Activated B cell treated with CpG ODN at 0.5 μM for 24 hours (primary cell): ENCODE measurements at places on chromosomes 3 and 15.

- H3K4me3 ChIP-seq, result no peak overlapping the region
- H3K4me1 ChIP-seq, result peaks cover 17% of the 10 kb centered on the region
- H3K36me3 ChIP-seq, result no peaks in the 10 kb centered on the region
- H3K27me3 ChIP-seq, result no peaks in the 10 kb centered on the region
- no peak for DNase-seq
Observed at GRCh38 chr3:107993771-107994170, 97.1 kb downstream of the CD47 start.

DNA sequence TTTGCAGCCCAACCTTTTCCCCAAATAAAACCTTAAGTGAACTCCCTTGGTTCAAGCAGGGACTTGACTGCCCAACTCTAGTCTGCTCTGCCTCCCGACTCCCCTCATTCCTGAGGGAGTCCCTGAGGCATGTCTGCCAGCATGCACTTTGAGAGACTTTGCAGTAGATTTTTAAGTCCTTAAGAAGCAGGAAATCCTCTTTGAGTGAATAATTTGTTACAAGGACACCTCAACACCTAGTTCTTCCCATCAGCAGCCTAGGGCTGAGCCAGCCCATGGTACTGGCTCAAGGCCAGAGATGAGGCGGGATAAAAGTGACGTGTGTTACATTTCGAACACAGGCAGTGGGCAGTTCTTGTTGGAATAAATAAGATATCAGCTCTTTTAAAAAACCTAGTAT lies 204.3 kb upstream of the SLC2A2 start:
- H3K36me3 ChIP-seq, result no peaks in the 10 kb centered on the region
- H3K27ac ChIP-seq, result no peak overlapping the region
- DNase-seq, result no peak

- H3K27me3 ChIP-seq, result no peaks in the 10 kb centered on the region
- DNase-seq, result no peak
- no peaks in the 10 kb centered on the region for H3K36me3 ChIP-seq
- no peak overlapping the region for H3K4me3 ChIP-seq
- H3K27ac ChIP-seq, result no peak overlapping the region
Observed at GRCh38 chr3:142105991-142106390, 43.4 kb downstream of the TFDP2 start.

- no peaks in the 10 kb centered on the region for H3K4me1 ChIP-seq
- no peak overlapping the region for H3K4me3 ChIP-seq
- no peak for DNase-seq
- no peaks in the 10 kb centered on the region for H3K27me3 ChIP-seq
- H3K27ac ChIP-seq, result no peak overlapping the region
Observed at GRCh38 chr3:128064962-128065361, 12.7 kb downstream of the SEC61A1 start.

DNA sequence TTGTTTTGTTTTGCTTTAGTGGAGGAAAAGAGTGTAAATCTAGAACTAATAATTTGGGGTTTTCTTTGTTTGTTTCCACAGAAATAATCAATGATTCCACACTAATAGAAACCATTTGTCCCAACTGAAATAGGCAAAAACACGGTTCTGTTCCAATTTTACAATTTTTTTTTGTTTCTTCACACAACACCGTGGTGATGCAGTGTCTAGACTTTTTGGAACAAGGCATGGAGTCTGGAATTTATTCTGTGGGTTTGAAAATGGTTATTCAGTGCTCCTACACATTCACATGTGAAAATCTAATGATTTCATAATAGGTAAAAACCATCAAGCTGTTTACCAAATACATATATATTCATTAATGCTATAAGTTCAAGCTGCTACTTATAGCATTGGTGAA lies 629.0 kb upstream of the TGFBR2 start:
- H3K27ac ChIP-seq, result no peak overlapping the region
- no peaks in the 10 kb centered on the region for H3K36me3 ChIP-seq
- H3K4me3 ChIP-seq, result no peak overlapping the region
- peaks cover 1% of the 10 kb centered on the region for H3K27me3 ChIP-seq

DNA sequence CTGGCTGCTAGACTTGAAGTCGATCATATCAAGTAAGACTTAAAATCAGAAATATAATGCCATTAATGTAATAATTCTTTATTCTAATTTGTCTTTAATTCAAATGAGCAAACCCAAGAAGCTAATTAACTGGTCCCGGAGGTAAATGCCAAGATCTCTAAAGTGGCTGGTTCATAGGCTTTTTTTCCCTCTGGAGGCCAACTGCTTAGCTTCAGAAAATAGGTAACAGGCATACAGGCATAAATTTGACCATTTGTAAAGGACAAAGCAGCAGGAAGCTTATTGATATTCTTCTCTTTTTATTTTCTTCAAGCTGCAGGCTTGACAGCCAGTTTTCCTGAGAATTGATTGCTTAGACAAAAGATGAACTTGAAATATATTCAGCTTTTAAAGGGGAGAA lies 158.6 kb upstream of the RAP2B start:
- no peaks in the 10 kb centered on the region for H3K4me1 ChIP-seq
- no peaks in the 10 kb centered on the region for H3K36me3 ChIP-seq
- no peak for DNase-seq
- H3K27ac ChIP-seq, result no peak overlapping the region

GRCh38 chr3:60767536-60767935 lies 483.7 kb downstream of the FHIT start:
- no peaks in the 10 kb centered on the region for H3K36me3 ChIP-seq
- H3K27ac ChIP-seq, result no peak overlapping the region
- H3K4me3 ChIP-seq, result no peak overlapping the region
- H3K4me1 ChIP-seq, result no peaks in the 10 kb centered on the region
- H3K27me3 ChIP-seq, result no peaks in the 10 kb centered on the region
- DNase-seq, result no peak

- DNase-seq, result no peak
- H3K27me3 ChIP-seq, result no peaks in the 10 kb centered on the region
- no peak overlapping the region for H3K4me3 ChIP-seq
- H3K4me1 ChIP-seq, result no peaks in the 10 kb centered on the region
Observed at GRCh38 chr3:165830746-165831145, 6.5 kb downstream of the BCHE start.

DNA sequence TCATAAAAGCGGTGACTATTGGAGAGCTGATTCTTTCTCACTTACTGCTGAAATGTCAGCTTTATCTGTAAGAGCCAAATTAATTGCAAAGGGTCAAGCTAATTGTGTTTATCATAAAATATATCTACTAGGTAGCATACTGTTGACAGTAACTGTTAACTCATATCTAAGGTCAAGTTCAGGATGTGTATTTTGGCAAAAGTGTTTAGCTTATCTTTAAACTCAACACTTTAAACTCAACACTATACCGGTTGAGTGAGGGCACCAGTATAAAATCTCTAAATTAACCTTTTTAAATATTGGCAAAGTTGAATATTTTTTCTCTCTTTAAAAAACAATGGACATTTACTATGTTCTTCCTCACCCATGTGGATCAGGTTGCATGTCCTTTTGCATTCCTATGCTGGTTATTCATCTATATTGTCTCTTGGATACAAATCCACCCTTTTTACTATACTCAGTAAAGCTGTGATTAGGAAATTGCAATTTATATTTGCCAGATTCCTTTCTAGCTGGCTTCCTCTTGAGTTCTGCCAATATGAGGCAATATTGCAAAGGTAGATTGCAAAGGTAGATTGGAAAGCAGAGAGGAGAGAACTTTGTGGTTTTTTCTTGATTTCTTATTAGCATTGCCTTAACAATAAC lies 344.6 kb upstream of the DCBLD2 start:
- DNase-seq, result no peak
- H3K4me3 ChIP-seq, result no peak overlapping the region
- H3K4me1 ChIP-seq, result no peaks in the 10 kb centered on the region
- H3K27me3 ChIP-seq, result no peaks in the 10 kb centered on the region

- H3K4me3 ChIP-seq, result no peak overlapping the region
- H3K4me1 ChIP-seq, result no peaks in the 10 kb centered on the region
- H3K27me3 ChIP-seq, result no peaks in the 10 kb centered on the region
- no peak overlapping the region for H3K27ac ChIP-seq
Observed at GRCh38 chr3:78703944-78704343, 1063.9 kb downstream of the ROBO1 start.

- no peaks in the 10 kb centered on the region for H3K27me3 ChIP-seq
- H3K4me1 ChIP-seq, result peaks cover 4% of the 10 kb centered on the region
- no peak overlapping the region for H3K4me3 ChIP-seq
- H3K27ac ChIP-seq, result no peak overlapping the region
- DNase-seq, result no peak
- no peaks in the 10 kb centered on the region for H3K36me3 ChIP-seq
Observed at GRCh38 chr15:96046620-96047240, 283.8 kb upstream of the NR2F2 start.

GRCh38 chr3:136932978-136933772 lies 24.6 kb upstream of the IL20RB start:
- no peak overlapping the region for H3K4me3 ChIP-seq
- peaks cover 50% of the 10 kb centered on the region for H3K36me3 ChIP-seq
- no peaks in the 10 kb centered on the region for H3K27me3 ChIP-seq
- DNase-seq, result no peak
- H3K4me1 ChIP-seq, result peaks cover 54% of the 10 kb centered on the region

GRCh38 chr15:52100807-52101442 lies 11.7 kb downstream of the BCL2L10 start:
- peaks cover 32% of the 10 kb centered on the region for H3K4me1 ChIP-seq
- no peaks in the 10 kb centered on the region for H3K27me3 ChIP-seq
- no peak overlapping the region for H3K27ac ChIP-seq
- H3K4me3 ChIP-seq, result no peak overlapping the region
- DNase-seq, result no peak
- H3K36me3 ChIP-seq, result no peaks in the 10 kb centered on the region

DNA sequence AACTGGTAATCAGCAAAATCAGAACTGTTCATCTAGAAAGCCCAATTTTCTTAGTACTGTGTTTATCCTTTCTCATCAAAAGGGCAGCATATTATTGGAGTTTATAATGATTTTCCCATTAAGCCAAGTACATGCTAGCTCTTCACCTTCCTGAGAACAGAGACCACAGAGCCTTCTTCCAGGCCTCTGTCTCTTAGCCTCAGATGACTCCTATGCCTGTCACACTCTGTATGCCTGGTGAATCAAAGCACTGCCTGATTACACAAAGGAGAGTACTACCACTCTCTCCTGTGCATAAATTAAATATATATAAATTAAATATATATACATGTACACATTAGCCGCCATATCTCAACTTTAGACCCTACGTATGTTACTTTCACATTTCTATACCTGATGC lies 636.1 kb downstream of the NTRK3 start:
- H3K27me3 ChIP-seq, result no peaks in the 10 kb centered on the region
- H3K27ac ChIP-seq, result no peak overlapping the region
- no peaks in the 10 kb centered on the region for H3K36me3 ChIP-seq
- DNase-seq, result no peak
- no peak overlapping the region for H3K4me3 ChIP-seq

GRCh38 chr3:36911990-36912804 lies 32.7 kb downstream of the TRANK1 start:
- H3K27ac ChIP-seq, result peak overlapping the region; percentile 93
- H3K27me3 ChIP-seq, result no peaks in the 10 kb centered on the region
- peak overlapping the region; percentile 41 for H3K4me3 ChIP-seq
- H3K36me3 ChIP-seq, result peaks cover 6% of the 10 kb centered on the region
- peaks cover 69% of the 10 kb centered on the region for H3K4me1 ChIP-seq

DNA sequence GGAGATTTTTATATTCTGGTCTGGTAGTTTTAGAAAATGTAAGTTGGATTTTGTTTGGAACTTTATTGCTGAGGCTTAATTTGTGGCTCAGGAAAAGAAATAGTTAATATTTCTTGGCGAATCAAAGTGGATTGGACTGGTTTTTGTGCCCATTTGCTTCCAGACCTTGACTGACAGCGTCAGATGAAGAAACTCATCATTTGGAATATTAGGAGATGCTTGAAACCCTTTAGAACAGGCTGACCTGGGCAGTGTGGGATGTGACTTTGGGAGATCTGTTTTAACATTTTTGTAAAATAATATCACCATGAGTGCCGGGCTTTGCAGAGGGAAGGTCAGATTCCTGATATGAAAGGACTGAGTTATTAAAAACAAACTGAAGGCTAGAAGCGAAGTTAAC lies 83.0 kb downstream of the AAGAB start:
- peaks cover 37% of the 10 kb centered on the region for H3K4me1 ChIP-seq
- H3K36me3 ChIP-seq, result peaks cover 98% of the 10 kb centered on the region
- no peak overlapping the region for H3K4me3 ChIP-seq

GRCh38 chr3:98733053-98733811 lies 29.9 kb upstream of the ST3GAL6 start:
- peaks cover 18% of the 10 kb centered on the region for H3K4me1 ChIP-seq
- H3K4me3 ChIP-seq, result peak overlapping the region; percentile 69
- DNase-seq, result no peak
- H3K36me3 ChIP-seq, result no peaks in the 10 kb centered on the region

- no peak for DNase-seq
- H3K27me3 ChIP-seq, result no peaks in the 10 kb centered on the region
- peaks cover 71% of the 10 kb centered on the region for H3K36me3 ChIP-seq
- H3K4me3 ChIP-seq, result no peak overlapping the region
- no peak overlapping the region for H3K27ac ChIP-seq
Observed at GRCh38 chr15:40295877-40296560, 11.7 kb downstream of the PLCB2 start.

DNA sequence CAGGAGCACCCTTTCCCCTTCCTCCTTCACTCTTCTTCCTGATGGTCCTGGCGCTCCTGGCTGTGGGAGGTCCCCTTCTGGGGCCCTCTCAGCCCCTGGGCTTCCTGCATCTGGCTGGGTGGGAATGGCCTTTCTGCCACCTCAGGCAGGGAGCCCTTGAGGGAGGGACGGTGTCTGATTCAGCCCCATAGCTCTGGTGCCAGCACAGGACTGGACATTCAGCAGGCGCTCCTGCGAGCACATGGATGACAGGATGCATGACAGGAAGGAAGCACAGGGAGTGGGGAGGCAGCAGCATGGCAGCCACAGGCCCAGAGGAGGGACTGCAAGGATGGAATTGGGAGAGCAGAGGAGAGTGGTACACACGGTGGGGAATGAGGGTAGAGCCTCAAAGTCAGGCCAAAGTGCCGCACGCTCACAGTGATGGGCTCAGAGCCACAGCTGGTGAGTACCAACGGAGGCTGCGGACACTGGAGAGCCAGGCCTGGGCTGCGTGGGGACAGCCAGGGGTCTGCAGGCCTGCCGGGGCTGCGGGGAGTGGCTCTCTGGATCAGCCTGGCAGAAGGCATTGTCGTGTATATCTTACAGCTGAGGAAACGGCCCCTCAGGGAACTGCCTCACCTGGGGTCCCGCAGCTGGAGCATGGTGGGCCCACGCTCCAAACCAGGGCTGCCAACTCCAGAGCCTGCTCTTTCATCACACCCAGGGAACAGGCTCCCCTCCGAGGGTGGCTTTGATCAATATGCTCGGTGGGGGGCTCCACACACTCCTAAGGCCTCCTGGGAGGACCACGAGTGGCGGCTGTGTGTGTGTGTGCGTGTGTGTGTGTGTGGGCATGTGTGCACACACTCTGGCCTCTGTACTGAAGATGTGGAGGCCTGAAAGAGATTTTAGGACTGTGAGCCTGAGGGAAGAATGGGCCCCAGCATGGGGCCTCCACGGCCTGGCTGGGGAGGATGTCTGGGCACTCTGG lies 51.4 kb upstream of the CTSH start:
- no peaks in the 10 kb centered on the region for H3K27me3 ChIP-seq
- H3K36me3 ChIP-seq, result no peaks in the 10 kb centered on the region
- peak overlapping the region; percentile 35 for H3K27ac ChIP-seq
- no peak for DNase-seq
- H3K4me1 ChIP-seq, result peaks cover 14% of the 10 kb centered on the region

GRCh38 chr3:128315313-128315712 lies 151.4 kb downstream of the DNAJB8 start:
- no peaks in the 10 kb centered on the region for H3K4me1 ChIP-seq
- H3K27ac ChIP-seq, result no peak overlapping the region
- H3K36me3 ChIP-seq, result peaks cover 26% of the 10 kb centered on the region

- DNase-seq, result no peak
- H3K27ac ChIP-seq, result no peak overlapping the region
- no peaks in the 10 kb centered on the region for H3K27me3 ChIP-seq
- no peaks in the 10 kb centered on the region for H3K4me1 ChIP-seq
Observed at GRCh38 chr3:171732756-171733155, 77.5 kb downstream of the PLD1 start.

- H3K4me3 ChIP-seq, result no peak overlapping the region
- no peak for DNase-seq
- peaks cover 13% of the 10 kb centered on the region for H3K36me3 ChIP-seq
- no peak overlapping the region for H3K27ac ChIP-seq
- no peaks in the 10 kb centered on the region for H3K27me3 ChIP-seq
Observed at GRCh38 chr3:161270991-161271390, 49.9 kb downstream of the NMD3 start.
